ENCODE measurements at places on chromosomes 11 and 22. TPM values are rescaled to one million over a fixed set of nuclear protein-coding genes. Genes with fewer than 3 reads are reported as not detected.

- H3K4me3 ChIP-seq, result no peak overlapping the region
- H3K36me3 ChIP-seq, result no peaks in the 10 kb centered on the region
- no peak overlapping the region for H3K27ac ChIP-seq
- DNase-seq, result no peak
- no peaks in the 10 kb centered on the region for H3K27me3 ChIP-seq
These were observed 8.5 kb upstream of the FXYD6 start for GRCh38 chr11:117884994-117885393.

DNA sequence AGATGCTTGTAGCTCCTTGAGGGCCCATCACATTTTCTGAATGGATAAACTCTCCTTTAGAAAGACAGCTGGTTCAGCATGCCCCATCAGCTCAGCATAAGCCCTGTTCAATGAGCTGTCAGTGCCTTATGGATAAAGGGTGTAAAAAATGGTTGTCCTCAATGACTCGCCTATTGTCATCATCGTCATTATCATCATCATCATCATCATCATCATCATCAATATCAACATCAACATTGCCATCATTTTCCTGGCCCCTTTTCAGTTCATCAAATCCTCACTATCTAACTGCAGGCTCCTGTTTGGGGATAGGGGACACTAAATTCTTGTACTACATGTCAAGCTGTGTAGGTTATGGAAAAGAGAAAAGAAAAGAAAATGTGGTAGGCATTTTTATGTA lies 310.7 kb upstream of the MTNR1B start:
- no peaks in the 10 kb centered on the region for H3K4me1 ChIP-seq
- no peaks in the 10 kb centered on the region for H3K27me3 ChIP-seq
- H3K27ac ChIP-seq, result no peak overlapping the region
- DNase-seq, result no peak
- H3K36me3 ChIP-seq, result no peaks in the 10 kb centered on the region

GRCh38 chr11:67372321-67372992 lies 941 bp downstream of the CLCF1 start:
- H3K27ac ChIP-seq, result peak overlapping the region; percentile 88
- no peaks in the 10 kb centered on the region for H3K36me3 ChIP-seq
- peak overlapping the region; percentile 83 for H3K4me3 ChIP-seq
- peak; percentile 90 for DNase-seq
- H3K27me3 ChIP-seq, result no peaks in the 10 kb centered on the region
- H3K4me1 ChIP-seq, result peaks cover 45% of the 10 kb centered on the region

DNA sequence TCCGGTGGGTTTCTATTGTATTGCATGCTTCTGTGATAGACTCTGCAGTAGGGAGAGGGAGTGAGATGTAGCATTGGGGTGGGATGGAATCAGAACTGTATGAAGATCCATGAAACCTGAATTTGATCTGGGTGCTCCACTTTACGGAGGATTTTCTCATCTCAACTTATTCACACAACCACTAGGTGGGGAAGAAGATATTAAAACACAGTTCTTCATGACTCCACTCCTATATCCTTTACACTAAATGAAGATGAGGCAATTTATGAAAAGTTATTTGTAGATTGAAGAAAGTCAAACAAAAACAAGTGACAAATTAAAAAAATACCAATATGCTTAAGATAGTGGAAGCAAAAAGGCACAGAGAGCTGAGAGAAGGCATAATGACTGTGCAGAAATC lies 92.6 kb upstream of the PDGFD start:
- no peaks in the 10 kb centered on the region for H3K4me1 ChIP-seq
- no peak overlapping the region for H3K27ac ChIP-seq
- no peaks in the 10 kb centered on the region for H3K27me3 ChIP-seq
- no peak for DNase-seq
- H3K36me3 ChIP-seq, result no peaks in the 10 kb centered on the region

The DGCR6 gene
- total RNA-seq, result 2.1 TPM

DNA sequence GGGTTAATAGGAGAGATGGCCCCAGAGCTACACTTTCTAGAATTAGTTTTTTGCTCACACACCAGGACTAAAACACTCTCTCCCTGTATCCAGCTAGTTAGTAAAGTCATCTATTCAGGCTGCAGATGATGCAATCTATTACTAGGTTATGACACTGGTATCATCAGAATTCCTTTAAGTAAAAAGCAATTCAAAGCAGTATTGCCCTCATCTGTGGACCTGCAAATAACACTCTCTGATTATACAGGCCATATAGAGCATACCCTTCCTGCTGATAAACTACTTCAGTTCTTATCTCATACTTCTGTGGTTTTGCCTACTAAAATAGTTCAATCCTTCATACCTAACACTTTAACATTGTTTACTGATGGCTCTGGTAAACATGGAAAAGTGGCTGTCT lies 13.5 kb upstream of the MTMR2 start:
- no peak for DNase-seq
- no peak overlapping the region for H3K27ac ChIP-seq
- H3K27me3 ChIP-seq, result no peaks in the 10 kb centered on the region
- H3K4me3 ChIP-seq, result no peak overlapping the region
- H3K36me3 ChIP-seq, result no peaks in the 10 kb centered on the region

The ZP1 gene
- total RNA-seq, result not detected

DNA sequence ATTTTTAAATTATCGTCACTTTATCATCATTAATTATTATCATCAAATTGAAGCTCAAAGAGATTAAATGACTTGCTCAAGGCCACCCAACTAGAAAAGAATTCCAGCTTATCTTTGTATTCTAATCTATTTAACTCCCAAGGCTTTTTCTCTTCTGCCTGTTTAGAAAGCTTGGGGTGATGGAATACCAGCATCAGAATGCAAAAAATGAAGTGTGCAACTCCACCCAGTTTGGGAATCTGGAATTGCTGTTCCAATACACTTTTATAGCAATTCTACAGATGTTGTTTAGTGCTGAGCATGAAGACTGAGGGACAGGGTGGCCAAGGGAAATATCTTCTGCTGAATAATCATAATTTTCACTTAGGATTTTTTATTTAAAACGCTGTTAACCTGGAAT lies 97.2 kb upstream of the FIBIN start:
- no peak for DNase-seq
- H3K36me3 ChIP-seq, result no peaks in the 10 kb centered on the region
- H3K27me3 ChIP-seq, result no peaks in the 10 kb centered on the region

DNA sequence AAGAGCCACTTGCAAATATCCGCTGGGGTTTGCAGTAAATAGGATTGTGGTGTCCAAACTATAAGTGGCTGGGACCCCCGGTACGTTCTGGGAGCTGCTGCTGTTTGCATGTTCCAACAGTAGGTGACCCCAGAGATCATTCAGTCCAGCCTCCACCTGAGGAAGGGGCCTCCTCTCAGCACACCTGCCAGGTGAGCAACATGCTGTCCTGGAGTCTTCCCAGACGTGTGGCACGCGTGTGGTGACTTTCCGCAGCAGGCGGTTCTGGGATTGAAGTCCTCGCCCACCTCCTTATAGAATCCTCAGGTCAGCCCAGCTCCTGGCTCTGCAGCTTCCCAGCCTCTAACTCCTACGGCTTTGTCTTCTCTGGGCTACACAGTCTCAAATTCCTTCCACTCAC lies 6.7 kb downstream of the P2RX3 start:
- no peaks in the 10 kb centered on the region for H3K36me3 ChIP-seq
- H3K4me1 ChIP-seq, result peaks cover 3% of the 10 kb centered on the region
- H3K27ac ChIP-seq, result no peak overlapping the region
- DNase-seq, result no peak
- no peak overlapping the region for H3K4me3 ChIP-seq

GRCh38 chr11:28704801-28705200 lies 596.6 kb downstream of the METTL15 start:
- no peaks in the 10 kb centered on the region for H3K27me3 ChIP-seq
- no peak overlapping the region for H3K4me3 ChIP-seq
- no peak overlapping the region for H3K27ac ChIP-seq
- no peaks in the 10 kb centered on the region for H3K4me1 ChIP-seq

Data from upper lobe of left lung (tissue), 6 donors.